ENCODE measurements at places on chromosomes 11 and 22.
A peak's percentile ranks its signal among the peaks of the same experiment; 100 is the strongest.

DNA sequence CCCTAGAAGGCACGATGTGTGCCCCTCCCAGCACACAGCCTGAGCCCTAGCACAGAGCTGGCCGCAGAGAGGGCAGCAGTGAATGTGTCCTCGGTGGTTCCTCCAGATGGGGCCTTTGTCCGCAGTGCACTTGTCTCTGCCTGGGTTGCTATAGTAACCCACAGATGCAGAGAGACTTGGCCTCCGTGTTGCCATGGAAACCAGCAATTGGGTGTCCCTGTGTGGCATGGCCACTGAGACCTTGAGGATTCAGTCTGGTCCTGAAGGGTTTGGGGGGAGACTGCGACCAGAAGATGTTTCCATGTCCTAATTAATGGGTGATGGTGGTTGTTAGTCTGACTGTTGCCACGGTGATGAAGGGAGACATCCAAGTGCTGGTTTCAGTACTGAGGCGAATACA is 42.6 kb upstream of the TUB start:
- DNase-seq: peak; percentile 14

- DNase-seq: no peak
These were observed 81.2 kb downstream of the ARL14EP start for GRCh38 chr11:30404136-30404535.

DNA sequence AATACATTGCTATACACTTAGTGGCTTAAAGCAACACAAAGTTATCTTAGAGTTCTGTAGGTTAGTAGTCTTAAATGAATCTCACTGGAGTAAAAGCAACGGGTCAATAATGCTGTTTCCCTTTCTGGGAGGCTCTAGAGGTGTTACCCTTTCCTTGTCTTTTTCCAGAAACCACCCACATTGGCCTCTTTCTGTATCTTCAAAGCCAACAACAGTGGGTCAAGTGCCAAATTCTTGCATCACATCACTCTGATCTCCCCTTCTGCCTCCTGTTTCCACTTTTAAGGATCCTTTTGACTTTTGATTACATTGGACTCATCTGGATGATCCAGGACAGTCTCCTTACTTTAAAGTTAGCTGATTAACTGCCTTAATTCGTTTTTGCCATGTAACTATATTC is 93.6 kb downstream of the DDX10 start:
- no peak for DNase-seq

GRCh38 chr11:70506658-70506970 is 108.3 kb downstream of the CTTN start:
- DNase-seq: no peak

- DNase-seq: no peak
These were observed 42.2 kb upstream of the DNAJB7 start for GRCh38 chr22:40904101-40904500.

Measured in NCI-H524 treated with DMSO at 0.1 percent for 48 hours (cell line).